ENCODE measurements at places on chromosomes 7 and 10.
A peak's percentile ranks its signal among the peaks of the same experiment; 100 is the strongest.

GRCh38 chr10:10489805-10490571 lies 527.7 kb upstream of the CELF2 start:
- DNase-seq = no peak

- no peak for DNase-seq
Observed at GRCh38 chr7:106962751-106963150, 81.8 kb upstream of the PRKAR2B start.

DNA sequence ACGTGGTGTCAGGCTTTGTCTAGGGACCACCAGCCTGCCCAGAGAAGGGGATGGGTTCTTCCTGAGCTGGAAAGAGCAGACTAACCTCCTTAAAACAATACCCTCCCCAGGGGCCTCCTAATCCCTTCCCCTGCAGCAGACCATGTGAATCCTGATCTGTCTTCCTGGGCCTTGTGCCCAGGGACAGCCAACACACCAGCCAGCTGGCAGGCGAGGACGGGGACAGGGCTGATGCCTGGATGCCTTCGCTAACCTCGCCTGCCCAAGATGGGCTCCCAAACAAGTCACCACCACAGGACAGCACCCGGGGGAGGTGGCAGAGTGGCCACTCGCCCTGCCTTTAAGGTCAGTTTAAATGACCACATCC lies 17.6 kb downstream of the PODXL start:
- no peak for DNase-seq

GRCh38 chr10:74156919-74157289 lies 5.9 kb downstream of the ADK start:
- DNase-seq = no peak

DNA sequence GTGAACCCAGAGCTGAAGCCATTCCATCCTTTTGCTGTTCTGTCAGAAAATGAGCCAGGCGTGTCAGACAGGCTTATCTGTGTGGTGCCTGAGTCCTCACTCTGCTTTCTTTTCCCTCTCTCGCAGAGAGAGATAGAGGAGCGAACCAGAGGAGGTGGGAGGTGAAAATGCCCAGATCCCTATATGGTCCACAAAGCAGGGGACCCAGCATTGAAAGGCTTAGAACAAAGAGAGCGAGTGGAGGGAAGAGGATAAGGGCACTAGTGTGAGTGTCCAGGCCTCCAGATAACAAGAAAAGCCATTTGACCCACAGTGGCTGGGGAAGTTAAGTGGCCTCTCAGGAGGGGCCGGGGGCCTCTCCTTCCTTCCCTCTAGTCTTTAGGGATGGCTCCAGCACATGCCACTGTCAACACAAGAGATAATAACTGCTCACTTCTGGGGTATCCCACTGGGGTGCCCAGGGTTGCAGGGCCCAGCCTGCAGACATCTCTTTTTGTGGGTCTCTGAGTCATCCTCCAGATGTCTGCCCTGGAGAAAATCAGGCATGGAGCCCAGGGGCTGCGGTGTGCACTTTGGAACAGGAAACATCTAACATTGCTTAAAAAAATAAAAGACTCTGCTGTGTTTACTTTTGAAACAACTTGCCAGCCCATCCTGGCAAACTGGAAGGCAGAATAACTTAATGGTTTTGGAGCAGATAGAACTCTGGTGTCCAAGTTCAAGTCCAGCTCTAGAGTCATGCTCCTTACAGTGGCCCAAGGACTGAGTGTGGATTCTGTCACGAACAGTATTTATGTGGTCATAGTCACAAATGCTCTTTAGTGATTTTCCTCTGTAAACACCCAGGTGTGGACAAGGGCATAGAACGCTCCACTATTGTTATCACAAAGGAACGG lies 189.5 kb downstream of the CXCL12 start:
- DNase-seq = no peak

GRCh38 chr10:91908337-91909116 lies 759 bp downstream of the FGFBP3 start:
- peak; percentile 76 for DNase-seq

GRCh38 chr7:145036604-145037405 lies 201.0 kb upstream of the TPK1 start:
- DNase-seq = peak; percentile 42

DNA sequence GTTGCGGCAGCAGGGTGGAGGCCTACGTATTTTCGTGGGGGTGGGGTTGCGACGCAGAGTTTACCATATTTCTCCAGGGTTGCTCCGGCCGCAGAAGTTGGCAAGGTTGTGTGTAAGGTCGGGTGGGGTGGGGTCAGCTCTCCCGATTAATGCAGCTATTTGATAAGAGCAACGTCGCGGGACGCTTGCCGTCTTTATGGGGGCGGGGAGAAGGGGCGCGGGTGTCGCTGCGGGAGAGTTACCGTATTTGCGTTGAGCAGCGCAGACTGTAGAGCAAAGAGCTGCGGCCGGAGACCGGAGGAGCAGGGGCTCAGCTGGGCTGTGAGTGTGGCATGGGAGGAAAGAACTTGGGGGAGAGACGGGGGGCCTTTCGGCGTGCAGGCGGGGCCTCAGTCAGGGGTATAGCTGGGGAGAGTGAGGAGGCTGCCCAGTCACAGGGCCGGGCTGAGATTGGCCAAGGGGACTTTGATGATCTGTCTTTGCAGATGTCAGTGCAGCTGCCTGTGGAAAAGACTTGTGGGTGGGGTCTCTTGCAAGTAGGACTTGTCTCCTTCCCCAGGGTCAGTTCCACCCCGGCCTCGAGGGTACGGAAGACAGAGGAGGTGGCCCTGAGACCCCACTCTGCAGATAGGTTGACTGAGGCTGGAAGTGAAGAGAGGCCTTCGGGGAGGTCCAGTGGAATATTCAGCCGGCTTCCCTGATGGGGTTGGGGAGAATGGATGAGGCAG lies 26.6 kb downstream of the ZNF775 start:
- DNase-seq = peak; percentile 57

- no peak for DNase-seq
Observed at GRCh38 chr10:90306187-90306586, 551.7 kb downstream of the HTR7 start.

DNA sequence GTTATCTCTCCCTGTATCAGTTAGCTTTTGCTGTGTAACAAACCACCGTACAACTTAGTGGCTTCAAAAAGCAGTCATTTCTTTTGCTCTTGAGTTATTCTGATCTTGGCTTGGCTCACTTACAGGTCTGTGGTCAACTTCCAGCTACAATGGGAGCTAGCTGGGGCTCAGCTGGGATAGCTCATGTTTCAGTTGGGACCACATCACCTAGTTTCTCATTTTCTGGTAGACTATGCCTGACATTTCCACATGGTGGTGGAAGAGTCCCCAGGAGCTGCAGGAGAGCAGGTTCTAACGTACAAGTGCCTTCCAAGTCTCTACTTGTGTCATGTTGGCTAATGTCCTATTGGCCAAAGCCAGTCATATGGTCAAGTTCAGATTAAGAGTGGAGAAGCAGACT lies 25.8 kb upstream of the PIP4K2A start:
- DNase-seq = no peak

GRCh38 chr10:55163388-55163979 lies 362.5 kb upstream of the PCDH15 start:
- no peak for DNase-seq

- DNase-seq = no peak
Observed at GRCh38 chr7:155948845-155949244, 136.6 kb upstream of the SHH start.

All from nephron progenitor cell (in vitro differentiated cells).